ENCODE measurements at places on chromosomes 11 and 22.

DNA sequence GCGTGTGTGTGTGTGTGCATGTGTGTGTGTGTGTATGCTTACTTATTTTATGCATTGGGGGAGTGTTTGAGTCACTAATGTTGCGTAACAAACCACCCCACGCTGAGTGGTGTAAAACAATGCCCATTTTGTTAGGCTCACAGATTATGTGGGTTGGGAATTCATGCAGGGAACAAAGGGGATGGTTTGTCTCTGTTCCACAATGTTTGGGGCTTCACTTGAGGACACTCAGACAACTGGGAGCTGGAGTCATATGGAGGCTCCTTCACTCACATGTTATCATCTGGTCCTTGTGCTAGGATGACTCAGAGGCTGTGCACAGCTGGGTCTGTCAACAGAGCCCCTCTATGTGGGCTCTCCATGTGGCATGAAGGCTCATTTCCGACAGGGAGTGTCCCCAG, 51.3 kb upstream of the LARGE1 start:
- no peak for DNase-seq

GRCh38 chr22:44971651-44972362, 38.0 kb downstream of the PHF21B start:
- DNase-seq, result no peak

DNA sequence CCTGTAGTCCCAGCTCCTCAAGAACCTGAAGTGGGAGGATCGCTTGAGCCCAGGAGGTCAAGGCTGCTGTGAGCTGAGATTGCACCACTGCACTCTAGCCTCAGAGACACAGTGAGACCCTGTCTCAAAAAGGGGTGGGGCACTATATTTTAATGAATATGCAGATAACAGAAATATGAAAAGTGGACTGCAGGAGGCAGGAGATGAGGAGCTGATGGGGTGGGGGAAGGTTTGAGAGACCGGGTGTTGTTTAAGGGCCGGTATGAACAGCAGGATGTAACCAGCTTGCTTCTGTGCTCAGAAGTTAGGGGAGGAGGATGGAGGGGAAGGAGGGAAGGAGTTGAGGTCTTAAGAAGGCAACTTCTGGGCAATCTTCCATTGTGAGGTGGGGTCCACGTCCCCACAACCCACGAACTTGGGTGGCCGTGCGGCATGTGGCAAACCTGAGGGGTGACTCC, 1.3 kb upstream of the B4GALNT4 start:
- DNase-seq, result no peak

DNA sequence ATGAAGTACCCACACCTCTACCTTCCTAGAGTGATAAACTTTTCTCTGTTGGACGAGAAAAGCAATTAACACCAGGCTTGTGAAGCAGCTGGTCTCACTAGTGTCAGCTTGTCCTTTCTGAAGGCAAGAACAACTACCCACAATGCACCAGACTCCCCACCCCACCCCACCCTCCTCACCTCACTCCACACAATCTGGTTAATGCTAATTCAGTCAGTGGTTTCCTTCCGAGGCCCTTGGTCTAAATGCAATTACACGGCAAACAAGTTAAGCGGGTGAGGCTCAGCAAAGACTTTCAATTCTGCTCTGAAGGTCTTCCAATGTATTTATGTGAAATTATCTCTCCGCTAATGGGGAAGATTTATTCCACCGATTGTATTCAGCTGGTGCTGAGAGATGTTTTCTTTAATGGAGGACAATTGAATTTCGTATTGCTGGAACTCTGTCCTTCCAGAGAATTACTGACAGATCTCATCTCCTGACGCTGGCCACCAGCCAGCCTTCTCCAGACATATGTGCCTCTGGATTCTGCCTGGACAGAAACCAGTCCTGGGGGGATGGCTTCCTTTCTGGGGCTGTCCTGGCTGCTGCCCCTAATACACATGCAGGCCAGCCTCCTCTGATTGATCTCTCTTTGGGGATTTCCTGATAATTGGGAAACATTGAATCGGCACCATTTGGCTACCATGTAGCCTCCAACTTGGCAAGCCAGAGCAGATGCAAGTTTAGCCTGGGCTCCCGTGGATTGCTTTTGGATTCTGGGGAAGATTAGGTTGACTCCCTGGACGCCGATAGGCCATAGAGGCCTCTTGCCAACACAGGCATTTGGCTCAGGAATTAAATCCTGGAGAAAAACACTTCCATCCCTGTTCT, 165.8 kb upstream of the NARS2 start:
- no peak for DNase-seq

GRCh38 chr11:64580412-64580811, 10.6 kb upstream of the SLC22A12 start:
- DNase-seq, result no peak

Measured in glomerular endothelial cell (primary cell).